ELR (cell line): ENCODE measurements at places on chromosomes 12 and 14.

- no peak for DNase-seq
These were observed 142.1 kb downstream of the ANO4 start for GRCh38 chr12:100936661-100937060.

DNA sequence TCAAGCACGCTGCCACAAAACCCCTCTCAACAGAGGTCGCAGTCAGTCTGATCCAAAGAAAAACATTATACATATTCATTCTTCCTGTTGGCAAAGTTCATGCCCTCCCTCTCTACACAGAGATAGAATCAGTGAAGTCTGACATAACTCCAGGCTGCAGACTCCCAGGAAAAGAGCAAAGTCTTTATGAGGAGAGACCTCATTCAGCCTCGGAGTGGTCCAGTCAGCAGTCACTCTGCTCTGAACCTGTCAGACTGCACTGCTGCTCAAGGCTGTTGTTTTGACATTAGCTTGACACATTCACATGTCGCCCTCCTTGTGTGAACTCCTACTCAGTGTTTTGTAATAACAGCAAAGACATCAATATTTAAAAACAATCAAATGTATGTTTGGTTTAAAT lies 241.2 kb upstream of the G2E3 start:
- DNase-seq: no peak

DNA sequence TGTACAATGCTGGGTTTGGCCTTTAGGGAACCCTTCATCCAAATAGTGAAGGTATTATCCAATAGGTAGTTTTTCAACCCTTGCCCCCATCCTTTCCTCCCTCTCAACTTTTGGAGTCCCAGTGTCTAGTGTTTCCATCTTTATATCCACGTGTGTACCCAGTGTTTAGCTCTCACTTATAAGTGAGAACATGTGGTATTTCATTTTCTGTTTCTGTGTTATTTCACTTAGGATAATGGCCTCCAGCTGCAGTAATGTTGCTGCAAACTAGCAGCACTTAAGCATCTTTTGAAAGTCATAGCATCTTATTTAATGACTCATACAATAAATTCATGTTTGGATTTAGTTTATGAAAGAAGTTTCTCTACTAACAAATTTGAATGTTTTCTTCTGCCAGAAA lies 442.5 kb downstream of the NELL2 start:
- no peak for DNase-seq

GRCh38 chr12:20624718-20625117 lies 70.4 kb upstream of the SLCO1C1 start:
- peak; percentile 30 for DNase-seq
